ENCODE measurements at places on chromosomes 2 and 18.
A peak's percentile ranks its signal among the peaks of the same experiment; 100 is the strongest.

- no peak for DNase-seq
Measured at GRCh38 chr2:3355951-3356569, 21.6 kb downstream of the EIPR1 start.

DNA sequence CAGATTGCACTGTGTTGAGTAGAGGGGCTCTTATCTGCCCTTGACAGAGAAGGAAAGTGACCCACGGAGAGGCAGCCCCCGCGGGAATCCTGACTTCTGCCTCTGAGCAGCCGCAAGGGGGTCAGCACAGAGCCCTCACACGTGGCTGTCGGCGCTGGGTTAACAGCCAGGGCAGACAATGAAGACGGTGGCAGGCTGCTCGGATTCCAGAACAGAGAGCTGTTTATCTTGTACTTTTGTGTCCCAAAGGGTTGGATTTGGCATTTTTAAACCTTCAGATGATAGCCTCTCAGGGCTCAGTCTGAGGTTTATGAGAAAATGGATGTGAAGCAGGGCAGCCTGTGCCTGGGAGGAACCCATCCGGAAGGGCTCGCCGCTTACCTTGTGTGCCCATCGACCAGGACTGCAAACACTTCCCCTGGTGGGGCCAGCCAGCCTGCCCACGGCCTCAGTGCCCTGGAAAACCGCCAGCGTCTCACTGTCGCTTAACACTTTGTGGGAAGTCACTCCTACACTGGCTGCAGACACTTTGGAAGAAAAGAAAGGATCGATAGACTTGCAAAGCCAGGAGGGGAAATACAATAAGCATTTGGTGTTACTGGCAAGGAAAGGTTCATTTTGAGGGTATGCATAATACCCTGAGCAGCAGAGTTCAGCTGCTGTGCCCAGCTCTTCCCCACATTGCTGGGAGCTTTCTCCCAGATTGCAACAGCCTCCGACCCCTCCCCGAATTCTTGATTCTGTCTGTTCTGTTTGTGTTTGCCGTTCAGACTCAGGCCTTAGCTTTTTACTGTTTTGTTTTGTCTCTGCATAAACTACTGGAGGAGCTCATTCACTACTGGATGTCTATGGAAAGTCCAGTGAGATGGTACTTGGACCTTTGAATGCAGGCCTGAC is 325.3 kb upstream of the MYT1L start:
- no peak for DNase-seq

GRCh38 chr2:173359231-173359630 is 4.6 kb downstream of the CDCA7 start:
- no peak for DNase-seq

DNA sequence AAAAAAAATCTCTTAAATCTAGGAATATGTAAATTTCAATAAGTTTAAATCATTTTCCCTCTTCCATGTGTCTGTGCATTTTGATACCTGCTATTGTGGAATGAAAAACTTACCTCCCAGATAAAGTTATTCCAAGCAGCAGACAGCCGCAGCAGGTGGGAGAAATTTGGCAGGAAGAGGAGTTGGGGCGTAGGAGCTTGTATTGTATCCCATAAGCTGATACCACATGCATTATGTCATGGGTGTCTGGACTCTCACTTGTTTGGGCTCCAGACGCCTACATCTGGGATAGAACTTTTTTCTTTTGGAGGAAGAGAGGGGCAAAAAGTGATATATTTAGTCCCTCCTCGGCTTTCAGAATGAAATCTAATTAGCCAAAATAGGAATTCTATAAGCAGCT is 59.3 kb upstream of the TCF4 start:
- no peak for DNase-seq

GRCh38 chr2:152134488-152135280 is 35.8 kb upstream of the CACNB4 start:
- no peak for DNase-seq

- peak; percentile 7 for DNase-seq
Measured at GRCh38 chr2:97267411-97268074, 154.6 kb downstream of the ANKRD36 start.

DNA sequence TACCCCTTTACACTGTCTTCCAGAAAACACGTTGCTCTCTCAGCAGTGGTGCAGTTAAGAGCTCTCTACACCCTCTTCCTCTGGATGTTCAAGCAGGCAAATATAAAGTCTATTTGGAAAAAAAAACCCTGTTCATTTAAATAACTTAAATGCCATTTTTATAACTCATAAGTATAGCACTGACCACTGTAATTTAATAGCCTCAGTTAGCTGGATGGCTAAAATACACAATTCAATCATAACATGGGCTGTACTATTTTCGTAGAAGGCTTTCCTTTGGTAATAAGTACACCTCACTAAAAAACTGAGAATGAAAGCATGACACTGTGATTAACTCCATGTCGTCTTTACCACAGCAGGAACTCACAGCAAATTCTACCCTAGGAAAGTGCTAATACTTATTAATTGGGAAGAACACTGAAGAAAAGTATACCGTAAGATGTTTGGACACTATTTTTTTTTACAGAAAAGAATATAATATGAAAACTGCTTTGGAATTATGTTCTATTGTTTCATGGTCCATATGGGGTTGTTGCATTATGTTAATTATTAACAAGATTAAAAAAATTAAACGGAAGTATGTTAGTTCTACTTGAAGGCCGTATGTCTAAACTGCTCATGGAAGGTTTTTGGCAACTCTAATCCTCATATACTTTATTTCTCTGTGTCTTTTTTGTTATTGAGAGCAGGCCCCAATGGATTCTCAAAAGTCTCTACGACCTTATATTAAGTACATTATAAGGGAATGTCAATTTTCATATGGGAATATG is 269.1 kb downstream of the ZNF385B start:
- no peak for DNase-seq

DNA sequence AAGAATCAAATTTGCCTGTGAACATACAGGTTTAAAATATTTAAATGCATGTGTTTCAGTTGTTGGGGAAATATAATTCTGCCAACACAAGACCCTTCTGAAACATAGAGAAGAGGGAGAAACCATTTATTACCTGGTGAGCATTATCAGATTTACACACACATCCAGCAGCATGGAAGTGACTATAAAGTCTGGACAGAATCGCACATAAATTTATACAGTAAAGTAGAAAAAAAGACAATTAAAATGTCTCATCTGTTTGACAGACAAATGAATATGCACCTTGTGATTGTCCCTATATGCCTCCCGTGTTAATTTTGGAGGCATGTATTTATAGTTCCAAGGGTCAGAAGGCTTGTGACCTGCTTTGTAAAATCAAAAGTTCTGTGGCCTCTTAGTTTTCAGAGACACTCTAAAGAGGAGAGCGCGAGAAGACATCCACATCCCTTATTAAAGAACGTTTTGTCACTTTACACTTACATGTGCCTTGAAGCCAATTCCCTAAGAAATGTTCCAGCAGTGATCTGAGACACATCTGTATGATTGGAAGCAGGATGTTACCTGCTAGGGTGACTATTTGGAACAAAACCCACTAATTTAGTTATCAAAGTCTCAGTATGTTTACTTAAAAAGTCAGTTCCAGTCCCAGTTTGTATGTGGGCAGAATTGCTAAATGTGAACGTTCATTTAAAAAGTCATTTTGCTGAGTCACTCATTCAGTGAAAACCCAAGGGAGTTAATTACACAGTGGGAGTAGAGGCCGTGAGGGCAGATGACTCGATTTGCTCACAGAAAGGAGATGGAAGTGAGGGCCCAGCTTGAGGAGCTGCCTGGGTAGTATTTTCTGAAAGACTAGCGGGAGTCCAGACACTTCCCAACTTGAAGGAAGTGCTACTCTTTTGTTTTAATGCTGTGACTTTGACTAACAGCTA is 527.6 kb upstream of the MEX3C start:
- no peak for DNase-seq

GRCh38 chr2:224257156-224257555 is 144.8 kb downstream of the FAM124B start:
- no peak for DNase-seq

GRCh38 chr2:73359915-73360697 is 25.5 kb upstream of the ALMS1 start:
- peak; percentile 18 for DNase-seq

GRCh38 chr18:74528478-74528877 is 5.8 kb upstream of the CNDP1 start:
- DNase-seq = no peak

GRCh38 chr2:232927032-232927792 is 57.1 kb downstream of the SNORC start:
- DNase-seq = no peak

DNA sequence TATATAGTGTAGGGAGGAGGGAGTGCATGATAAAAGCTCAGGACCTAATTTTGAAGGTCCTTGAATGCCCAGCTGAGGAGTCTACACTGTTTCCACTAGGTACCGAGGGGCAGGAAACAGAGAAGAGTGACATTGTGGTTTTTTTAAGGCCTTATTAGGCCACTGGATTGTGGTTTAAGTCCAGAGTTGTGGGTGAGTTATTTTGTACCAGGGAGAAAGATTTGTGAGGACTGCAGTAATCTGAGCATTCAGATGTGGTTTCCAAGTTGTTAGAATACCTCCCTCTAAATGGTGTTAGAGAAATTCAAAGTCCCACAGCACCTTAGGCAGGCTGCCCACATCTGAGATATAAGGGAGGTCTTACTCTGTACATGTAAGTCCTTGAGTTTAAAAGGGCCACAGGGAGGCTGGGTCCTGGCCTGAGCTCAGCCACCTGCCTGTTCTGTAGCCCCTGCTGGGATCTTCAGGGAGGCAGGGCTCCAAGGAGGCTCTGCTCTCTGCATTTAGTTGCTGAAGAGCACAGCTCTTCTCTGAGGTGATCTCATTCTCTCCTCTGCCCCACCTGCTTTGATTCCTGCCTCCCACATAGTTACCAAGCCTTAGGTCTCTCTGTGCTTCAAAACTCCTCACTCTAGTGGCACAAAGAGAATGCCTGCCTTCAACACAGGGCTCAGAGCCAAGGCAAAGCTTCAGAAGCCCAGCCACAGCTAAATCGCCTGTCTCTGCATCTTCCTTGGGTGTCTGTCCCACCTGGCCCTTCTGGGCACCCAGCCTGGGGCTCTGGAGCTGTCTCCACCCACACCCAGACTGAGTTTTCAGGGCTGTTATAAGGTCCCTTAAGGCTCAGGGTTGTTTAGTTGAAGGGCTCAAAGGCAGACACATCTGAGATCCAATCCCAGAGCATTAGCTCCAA is 88.1 kb downstream of the VSNL1 start:
- no peak for DNase-seq

- no peak for DNase-seq
Measured at GRCh38 chr2:84041506-84041905, 417.6 kb downstream of the SUCLG1 start.

DNA sequence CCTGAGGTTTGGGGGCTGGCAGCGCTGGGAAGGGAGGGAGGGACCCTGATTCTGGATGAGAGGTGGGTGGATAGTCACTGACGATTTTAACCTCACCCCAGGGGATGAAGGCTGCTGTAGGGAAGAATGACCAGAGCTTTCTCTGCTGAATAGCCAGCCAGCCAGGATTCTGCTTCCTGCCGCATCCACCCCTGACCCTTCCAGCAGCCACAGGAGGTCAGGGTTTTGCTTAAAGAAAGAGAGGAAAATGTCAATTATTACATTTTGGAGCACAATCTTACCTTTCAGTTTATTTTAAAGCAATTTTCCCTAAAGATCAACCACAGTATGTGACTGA is 217.7 kb downstream of the GBX2 start:
- DNase-seq = no peak

GRCh38 chr18:3453540-3454364 is 3.8 kb downstream of the TGIF1 start:
- no peak for DNase-seq
